ENCODE measurements at places on chromosomes 13 and 19.

GRCh38 chr19:9528757-9529336 is 9.6 kb downstream of the ZNF426 start:
- DNase-seq = no peak

DNA sequence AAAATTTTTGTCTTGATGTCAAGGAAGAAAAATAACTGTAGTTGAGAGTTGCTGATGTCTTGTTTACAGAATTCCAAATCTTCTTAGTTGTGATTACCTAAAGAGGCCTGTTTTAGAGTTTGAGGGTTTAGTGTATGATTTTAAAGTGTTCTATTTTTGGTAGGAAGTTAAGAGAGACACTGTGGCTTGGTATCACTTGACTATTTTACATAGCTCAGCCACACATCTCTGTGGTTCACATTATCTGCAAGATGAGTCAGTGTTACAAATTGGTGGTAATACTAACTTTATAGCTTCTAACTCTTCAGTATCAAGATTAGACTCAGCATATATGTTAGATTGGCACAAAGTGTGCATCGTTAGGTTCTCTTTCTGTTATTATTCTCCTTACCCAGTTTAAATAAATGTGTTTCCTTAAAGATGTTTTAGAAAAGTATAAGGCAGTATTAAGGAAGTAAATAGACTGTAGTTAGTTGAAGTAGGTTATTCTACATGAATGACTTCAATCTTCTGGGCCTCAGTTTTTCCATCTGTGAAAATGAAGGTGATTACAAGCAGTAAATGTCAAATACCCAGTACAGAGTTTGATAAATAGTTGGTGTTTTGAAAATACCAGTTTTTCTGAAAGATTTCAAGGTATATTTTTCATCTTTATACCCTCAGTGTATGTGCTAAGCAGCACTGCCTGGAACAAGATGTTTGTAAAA is 33.4 kb downstream of the COG6 start:
- no peak for DNase-seq

GRCh38 chr13:100300708-100301107 is 211.8 kb downstream of the PCCA start:
- peak; percentile 13 for DNase-seq

DNA sequence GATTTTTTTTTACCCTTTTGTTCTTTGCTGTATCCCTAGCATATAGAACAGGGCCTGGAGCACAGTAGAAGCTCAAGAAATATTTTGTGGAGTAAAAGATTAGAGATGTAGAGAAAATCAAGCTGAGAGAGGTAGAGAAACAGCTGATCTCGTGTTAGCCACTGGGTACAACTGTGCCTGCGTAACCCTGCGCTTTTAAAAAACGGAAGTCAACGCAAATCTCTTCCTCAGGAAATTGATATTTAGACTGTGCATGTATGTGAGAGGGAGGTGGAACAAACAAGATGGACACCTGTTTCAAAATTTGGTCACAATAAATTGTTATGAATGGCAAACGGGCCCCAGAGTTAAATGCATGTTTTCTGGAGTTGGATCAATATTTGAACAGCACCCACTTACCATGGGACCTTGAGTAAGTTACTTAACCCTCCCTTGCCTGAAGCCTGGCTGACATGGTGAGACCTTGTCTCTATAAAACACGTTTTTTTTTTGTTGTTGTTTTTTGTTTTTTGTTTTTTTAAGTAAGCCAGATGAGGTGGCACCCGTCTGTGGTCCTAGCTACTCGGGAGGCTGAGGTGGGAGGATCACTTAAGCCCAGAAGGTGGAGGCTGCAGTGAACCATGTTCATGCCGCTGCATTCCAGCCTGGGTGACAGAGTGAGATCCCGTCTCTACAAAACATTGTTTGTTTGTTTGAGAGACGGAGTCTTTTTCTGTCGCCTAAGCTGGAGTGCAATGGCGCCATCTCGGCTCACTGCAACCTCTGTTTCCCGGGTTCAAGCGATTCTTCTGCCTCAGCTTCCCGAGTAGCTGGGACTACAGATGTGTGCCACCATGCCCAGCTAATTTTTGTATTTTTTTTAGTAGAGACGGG is 3.3 kb upstream of the EPOR start:
- DNase-seq = no peak

DNA sequence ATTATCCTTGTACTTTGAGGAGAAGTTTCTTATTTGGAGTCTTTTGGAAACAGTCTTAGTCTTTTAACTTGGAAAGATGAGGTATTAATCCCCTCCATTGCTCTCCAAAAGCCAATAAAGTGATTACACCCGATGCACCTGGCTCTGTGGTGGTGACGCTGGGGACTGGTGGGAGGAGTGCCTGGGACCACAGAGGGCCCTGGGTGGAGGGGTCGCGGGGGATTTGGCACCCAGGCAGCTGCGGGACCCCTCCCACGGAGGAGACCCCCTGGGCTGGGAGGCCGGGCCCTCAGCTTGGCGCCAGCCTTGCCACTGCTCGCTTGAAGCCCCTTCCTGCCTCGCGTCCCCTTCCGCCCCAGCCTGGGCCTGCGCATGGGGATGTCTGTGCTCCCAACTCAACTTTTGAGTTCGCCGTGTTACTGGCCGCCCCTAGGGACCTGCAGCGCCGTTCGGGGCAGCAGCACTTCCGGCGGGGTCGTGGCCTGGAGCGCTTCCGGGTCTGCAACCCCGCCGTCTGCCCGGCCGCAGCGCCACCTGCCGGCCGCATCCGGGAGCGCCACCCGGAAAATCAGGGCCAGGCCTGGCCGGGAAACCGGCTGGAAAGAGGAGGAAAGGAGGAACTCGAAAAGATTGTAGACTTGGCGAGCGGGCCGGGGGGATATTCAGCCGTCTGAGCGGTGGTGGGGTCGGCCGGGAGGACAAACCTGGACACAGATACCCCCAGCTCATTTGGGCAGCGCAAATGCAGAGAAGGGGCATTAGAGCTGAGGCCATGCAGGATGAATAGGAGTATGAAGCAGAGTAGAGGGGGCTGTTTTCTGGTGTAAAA is 8.4 kb downstream of the PEAK3 start:
- DNase-seq = peak; percentile 95

- no peak for DNase-seq
Observed at GRCh38 chr13:97243915-97244781, 22.0 kb downstream of the MBNL2 start.

DNA sequence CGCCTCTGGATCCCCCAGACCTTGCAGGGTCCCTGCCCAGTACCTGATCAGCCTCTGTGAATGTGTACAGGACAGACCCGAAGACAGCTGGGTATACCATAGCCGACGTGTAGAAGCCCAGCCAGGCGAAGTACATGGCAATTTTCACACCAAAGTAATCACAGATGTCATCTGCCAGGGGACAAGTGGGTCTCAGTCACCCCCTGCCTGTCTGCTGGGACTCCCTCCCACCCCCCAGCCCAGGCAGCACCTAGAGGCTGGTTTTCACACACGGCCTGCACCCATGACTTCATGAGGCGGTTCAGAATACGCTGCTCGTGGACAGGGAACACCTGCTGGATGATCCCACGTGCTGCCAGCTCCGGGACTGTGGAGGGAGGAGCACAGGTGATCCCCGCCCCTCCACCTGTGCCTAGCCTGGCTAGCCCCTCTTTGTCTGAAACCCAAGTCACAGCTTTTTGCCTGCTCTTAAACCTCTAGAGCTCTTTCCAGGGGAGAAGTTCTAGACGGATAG is 3.6 kb downstream of the ANO8 start:
- no peak for DNase-seq

GRCh38 chr13:51347099-51347498 is 7.6 kb downstream of the SERPINE3 start:
- DNase-seq = no peak

DNA sequence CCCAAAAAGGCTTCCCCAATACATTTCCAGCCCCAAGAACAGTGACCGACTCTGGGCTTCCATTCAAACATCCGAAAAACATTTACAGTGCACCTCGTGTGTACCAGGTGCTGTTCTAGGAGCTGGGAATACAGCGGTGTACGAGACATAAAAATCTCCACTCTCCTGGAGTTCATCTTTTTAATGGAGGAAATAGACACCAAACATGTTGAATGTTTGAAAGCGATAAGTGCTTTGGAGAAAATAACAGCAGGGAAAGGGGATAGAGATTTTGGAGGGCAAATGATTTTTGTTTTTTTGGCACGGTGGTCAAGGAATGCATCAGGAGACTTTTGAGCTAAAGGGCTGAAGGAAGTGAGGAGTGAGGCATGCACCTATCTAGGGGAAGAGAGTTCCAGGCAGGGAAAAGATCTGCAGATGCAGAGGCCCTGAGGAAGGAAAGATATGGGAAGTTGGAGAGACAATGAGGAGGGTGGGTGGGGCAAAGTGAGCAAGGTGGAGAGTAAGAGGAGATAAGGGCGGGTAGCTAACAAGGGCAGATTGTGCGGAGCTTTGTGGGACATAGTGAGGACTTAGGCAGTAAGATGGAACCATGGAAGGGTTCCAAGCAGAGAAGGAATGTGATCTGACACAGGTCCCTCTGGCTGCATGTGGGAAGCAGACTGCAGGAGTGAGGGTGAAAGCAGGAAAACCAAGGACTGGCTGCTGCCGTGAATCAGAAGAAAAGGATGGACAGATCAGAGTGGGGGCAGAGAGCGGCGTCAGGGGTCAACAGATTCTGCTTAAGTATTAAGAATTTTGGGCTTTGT is 703 bp upstream of the FBL start:
- DNase-seq = peak; percentile 16

GRCh38 chr19:41384351-41384750 is 8.0 kb downstream of the TMEM91 start:
- DNase-seq = no peak

DNA sequence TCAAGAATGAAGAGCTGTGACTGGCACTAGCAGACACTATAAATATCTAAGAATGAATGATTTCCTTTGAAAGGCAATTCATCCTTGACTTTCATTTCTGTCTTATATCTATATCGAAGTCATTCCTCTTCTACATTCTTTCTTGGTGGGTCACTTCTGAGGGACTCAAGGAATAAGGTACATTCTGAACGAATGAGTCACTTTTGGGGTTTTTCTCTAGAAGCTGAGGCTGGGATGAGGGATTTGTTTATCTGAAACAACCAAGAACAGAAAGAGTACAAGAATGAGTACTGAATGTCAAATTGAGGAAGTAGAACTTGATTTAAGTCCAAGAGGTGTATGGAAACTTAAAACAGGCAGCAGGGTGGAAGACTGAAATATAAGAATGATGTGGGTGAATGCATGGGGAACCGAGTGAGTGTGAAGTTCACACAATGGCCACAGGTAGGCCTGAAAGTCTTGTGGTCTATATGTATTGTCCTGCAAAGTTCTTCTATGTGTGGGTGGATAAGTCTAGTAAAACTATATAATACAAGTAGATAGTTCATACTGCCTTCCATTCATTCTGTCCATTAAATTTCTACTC is 343.9 kb downstream of the OXGR1 start:
- no peak for DNase-seq

DNA sequence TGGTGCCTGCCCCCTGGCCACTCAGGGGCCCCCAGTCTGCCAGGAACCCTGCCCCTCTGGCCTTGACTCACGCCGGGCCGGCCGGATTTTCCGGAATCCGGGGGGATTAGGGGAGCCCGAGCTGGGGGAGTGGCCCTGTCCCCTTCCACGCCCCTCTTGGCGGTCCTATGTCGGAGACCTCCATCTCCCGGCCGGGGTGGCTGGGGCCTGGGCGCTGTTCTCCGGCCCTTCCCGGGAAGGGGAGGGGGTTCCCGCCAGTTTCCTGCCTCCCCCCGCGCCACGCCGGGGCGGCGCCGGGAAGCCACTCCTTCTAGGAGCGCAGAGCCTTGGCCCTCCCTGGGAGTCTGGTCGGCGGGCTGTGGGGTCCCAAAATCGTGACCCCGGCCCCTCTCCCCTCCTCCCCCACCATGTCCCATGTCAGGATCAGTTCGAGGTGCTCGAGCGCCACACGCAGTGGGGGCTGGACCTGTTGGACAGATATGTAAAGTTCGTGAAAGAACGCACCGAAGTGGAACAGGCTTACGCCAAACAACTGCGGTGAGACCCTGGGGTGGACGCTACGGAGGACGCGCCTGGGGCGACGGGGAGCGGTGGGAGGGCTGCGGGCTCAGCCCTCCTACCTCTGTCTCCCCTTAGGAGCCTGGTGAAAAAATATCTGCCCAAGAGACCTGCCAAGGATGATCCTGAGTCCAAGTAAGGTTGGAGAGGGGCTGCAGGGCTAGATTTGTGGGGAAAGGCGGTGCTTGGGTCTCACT is 1.3 kb downstream of the TRIP10 start:
- peak; percentile 89 for DNase-seq

Measured in neural progenitor cell (in vitro differentiated cells).